ENCODE measurements at places on chromosomes 3 and 15.
A peak's percentile ranks its signal among the peaks of the same experiment; 100 is the strongest.

DNA sequence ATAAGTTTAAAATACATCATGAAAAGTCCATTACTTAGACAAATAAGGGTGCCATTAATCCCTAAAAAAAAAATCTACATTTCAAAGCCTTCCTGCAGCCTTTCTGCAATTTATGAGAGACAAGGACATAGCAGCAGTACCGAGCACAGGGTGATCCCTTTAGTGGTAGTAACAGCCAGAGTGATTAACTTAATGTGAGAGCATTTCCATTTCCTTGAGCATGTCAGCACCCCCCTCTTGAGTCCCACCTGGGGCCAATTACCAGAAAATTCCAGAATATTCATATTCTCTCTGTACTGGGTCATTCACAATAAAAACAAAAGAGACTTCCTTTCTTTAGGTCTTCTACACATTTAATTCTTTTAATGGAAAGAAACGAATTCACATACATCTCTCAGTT lies 546.9 kb upstream of the CCDC54 start:
- no peak for DNase-seq

- DNase-seq = no peak
These were observed 117.2 kb upstream of the FAM174B start for GRCh38 chr15:92772626-92773244.

DNA sequence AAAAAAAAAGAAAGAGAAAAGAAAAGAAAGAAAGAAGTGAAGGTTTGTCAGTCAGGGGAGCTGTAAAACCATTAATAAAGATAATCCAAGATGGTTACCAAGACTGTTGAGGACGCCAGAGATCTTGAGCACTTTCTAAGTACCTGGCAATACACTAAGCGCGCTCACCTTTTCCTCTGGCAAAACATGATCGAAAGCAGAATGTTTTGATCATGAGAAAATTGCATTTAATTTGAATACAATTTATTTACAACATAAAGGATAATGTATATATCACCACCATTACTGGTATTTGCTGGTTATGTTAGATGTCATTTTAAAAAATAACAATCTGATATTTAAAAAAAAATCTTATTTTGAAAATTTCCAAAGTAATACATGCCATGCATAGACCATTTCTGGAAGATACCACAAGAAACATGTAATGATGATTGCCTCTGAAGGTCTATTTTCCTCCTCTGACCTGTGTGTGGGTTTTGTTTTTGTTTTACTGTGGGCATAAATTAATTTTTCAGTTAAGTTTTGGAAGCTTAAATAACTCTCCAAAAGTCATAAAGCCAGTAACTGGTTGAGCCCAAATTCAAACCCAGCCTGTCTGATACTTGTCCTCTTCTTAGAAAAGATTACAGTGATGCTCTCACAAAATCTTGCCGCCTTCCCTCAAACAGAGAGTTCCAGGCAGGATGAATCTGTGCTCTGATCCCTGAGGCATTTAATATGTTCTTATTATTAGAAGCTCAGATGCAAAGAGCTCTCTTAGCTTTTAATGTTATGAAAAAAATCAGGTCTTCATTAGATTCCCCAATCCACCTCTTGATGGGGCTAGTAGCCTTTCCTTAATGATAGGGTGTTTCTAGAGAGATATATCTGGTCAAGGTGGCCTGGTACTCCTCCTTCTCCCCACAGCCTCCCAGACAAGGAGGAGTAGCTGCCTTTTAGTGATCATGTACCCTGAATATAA lies 2.0 kb downstream of the B2M start:
- peak; percentile 53 for DNase-seq

GRCh38 chr3:124965413-124965812 lies 30.9 kb upstream of the MUC13 start:
- no peak for DNase-seq

GRCh38 chr3:105480768-105481167 lies 114.1 kb downstream of the ALCAM start:
- no peak for DNase-seq

DNA sequence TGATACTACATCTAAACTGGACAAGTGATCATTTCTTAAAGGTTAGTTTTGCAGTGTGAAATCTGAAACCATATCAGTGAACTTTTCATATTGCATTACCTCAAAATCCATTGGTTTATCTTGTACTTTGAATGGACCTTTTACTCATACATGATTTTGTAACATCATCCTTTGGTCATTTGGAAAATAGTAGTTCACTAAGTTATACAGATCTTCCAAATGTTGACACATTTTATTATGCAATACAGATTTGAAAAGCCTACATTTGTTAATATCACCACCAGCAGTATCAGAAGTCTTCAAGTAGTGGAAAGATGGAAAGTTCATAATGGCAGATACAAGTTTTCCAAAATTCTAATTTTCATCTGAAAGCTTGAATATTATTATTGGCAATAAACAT lies 64.0 kb upstream of the CDV3 start:
- DNase-seq = no peak

- DNase-seq = no peak
These were observed 74.8 kb upstream of the WDR72 start for GRCh38 chr15:53834214-53834613.

DNA sequence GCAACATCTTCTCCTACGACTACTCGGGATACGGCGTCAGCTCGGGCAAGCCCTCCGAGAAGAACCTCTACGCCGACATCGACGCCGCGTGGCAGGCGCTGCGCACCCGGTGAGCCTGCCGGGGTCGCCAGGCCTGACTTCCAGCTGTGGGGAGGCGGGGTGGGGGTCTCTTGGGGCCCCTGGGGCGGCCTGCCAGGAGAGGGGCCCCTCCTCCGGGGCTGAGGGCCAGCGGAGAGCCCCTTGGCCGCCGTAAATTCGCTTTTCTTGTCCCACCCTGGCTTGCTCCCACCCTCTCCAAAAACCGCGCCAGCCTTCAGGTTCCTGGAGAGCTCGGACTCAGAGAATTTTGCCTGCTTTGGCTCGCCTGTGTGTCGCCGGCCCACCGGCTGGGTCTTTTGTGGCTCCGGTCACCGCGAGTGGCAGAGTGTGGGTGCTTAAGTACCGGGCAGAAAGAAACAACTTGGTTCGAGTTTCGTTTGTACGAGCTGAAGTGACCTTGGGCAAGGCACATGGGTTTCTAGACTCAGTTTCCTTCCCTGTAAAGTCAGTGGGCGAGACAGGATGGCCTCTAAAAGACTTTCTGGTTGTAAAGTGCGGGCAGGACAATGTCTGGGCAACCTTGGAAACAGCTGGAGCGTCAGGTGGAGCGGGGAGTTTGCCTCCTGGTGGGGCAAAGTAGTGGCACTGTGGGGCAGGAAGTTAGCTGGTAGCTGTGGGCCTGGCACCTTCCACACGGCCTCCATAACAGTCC lies 976 bp downstream of the ABHD17C start:
- DNase-seq = peak; percentile 45

DNA sequence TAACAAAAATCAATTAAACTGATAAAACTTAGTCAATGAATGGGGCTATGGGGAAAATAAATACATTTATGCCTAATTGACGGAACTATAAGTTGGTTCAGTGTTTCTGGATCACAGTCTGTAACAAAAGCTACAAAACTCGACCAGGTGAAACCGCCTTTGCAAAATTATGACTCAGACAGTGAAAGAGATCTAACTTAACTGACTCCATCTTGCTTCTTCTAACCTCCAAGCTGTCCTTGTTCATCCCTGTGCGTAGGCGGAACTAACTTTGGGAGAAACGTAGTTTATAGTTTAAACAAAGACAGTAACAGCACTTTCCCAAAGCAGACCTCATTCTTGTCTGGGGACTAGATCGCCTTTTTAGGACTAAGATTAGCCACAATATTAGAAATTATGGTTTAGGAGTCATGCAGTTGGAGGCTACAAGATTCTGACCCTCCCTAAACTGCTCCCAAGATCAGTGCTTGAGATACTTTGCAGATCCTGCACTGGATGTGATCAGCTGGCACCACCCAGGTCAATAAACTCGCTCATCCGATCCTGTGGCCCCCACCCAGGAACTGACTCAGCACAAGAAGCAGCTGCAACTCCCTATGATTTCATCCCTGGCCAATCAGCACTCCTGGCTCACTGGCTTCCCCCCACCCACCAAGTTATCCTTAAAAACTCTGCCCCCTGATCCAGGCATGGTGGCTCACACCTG lies 7.2 kb upstream of the MFGE8 start:
- peak; percentile 88 for DNase-seq

GRCh38 chr15:72858205-72858604 lies 74.6 kb upstream of the ADPGK start:
- DNase-seq = no peak

DNA sequence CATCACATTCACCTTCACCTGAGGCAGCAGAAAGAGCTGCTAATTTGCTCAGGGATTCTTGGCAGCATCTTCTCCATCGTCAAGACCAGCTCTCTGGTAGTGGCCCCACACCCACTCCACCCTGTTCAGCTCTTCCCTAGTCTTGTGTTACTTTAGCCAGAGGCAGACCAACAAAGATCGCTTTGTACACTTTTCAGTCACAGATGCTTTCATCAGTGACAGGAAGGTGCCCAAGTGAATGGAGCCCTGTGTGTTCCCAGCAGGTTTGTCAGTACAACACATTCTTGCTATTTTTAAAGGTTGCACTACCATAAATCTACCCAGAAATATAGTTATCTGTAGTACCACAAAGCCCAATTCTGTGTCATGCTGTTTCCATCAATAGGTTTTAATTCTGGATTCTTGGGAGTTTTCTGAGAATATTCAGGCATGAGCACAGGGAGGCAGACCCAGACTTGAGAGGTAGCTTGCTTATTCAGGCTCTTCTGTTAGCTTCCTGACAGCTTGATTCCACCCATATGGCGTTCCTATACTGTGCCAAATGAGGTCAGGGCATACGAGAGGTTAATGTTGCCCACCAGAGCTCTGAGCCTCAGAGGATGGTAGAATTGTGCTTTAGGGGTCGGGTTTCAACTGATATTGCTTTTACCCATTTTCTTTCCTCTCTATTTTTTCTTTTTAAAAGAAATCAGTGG lies 109.8 kb upstream of the MANF start:
- DNase-seq = no peak

DNA sequence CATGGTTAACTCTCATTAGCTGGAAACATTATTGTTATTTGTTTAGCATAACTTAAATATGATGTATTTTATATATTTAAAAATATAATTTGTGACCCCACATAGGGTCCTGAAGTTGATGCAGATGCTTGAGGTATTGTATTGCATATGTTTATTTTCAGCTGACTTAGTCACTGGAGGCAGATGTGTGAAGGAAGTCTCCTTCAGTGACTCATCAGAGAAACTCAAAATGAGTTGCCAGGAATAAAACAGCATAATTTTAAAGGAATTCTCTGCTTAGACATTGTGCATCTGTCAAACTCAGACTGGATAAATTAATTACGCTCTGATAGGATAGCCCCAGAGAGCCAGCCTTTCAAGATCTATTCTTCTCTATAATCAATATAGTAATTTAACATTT lies 7.9 kb upstream of the OR4F6 start:
- peak; percentile 79 for DNase-seq

- no peak for DNase-seq
These were observed 16.4 kb downstream of the EFCC1 start for GRCh38 chr3:129017484-129017899.

DNA sequence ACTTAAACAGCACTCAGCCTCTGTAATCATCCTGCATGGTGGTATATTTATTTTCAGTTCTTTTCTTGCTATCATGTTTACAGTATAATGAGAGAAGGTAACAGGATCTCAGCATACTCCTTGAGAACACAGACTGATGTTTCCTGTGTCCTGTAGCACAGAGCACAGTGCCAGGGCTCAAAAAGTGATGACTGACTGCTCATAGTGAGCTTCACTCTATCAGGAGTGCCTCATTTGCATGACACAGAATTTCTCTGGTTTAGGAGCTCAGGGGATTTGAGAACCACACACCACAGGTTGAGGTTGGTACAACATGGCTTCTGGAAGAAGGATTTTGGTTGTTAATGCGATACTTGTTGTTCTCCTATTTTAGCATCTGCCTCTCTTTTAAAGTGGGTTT lies 68.5 kb upstream of the SLC2A2 start:
- DNase-seq = no peak

Data from EL (cell line).